D721Med (cell line): ENCODE measurements at places on chromosomes 7 and 10.
A peak's percentile ranks its signal among the peaks of the same experiment; 100 is the strongest.

DNA sequence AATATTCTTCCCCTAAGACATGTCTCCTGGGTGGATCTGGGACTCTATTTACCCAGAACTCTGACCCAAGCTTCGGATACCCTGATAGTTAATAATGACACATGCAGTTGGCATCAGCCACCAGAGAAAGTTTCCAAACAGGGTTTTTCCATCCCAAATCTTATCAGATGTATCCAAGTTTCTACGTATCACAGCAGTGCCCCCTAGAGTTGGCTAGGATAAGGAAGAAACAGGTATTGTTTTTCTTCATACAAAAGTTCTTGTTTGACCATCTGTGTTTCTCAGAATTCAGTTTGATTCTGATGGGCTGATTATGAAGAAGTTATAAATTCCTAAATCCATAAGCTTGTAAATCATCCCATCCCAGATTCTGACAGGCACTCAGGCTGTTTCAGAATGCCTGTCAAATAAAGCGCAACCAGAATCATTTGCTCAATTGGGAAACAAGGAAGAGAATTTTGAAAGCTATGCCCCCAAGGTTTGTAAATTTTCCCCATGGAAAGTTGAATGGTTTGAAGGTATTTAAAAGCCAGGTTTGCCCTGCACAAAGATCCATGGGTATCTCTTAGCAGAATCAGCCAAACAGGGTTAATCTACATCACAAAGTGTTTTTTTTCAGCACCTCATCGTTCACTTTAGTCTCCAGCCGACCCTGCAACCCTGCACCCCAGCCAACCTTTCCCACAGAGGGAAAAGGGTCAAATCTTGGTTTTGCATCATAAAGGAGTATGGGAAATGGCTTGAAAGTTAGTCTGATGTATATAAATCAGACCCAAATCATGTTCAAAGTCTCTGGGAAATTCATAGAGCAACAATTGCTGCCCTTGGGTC, 47.4 kb downstream of the NRAP start:
- DNase-seq, result no peak

DNA sequence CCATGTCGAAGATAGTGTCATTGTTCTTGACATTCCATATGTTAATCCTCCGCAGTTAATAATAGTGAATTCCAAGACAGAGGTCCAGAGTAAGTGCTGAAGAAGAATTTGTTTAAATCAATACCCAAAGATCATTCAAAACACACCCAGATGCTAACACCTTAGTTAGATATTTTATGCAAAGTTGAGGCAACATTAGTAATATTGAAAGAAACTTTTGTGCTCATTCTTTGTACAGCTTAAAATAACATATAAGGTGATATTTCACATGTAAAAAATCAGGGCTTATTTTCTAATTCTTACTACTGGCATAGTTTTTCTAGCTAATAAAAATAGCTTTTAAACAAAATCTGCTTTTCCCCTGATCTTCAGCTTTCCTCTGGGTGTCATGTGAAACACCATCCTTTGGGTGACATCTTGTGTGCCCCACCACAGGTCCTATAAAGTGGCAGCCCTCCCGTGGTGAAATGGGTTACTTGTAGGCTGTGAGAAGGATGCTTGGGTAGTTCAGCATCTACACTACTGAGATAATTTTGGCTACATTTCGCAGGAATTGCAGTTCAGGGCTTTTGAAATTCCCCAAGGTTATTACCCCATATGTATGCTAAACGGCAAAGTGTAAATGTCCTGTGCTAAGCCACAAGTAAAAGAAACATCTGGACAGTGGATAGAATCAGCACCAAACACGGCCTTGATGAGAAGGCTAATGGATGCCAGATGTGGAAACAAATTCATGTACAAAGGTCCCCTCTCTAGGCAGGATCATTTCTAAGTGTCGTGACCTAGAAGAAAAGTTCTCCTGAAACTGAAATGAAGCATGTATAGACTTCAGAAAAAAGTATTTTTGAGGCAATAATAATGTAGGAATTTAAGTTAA, 105.4 kb downstream of the GRM3 start:
- DNase-seq, result no peak

- no peak for DNase-seq
Observed at GRCh38 chr10:51602326-51602725, 97.1 kb downstream of the CSTF2T start.

DNA sequence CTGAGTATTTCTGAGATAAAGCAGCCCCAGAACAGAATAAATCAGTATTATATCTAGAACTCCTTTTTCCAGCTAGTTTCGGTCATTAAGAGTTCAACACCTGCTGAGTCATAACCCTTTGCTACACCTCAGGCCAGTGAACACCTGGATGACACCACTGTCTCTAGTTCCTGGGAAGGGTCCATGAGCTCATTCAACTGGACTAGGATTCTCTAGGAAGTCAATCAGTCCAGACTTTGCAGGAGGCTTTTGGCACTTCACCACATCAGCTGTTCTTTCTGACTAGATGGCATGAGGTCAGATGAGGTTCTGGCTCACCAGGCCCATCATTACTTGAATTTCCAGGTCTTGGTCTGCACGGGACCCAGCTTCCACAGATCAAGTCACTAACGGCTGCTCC, 11.7 kb downstream of the SLC39A12 start:
- no peak for DNase-seq

GRCh38 chr7:105521717-105522463, at the start of gene PUS7:
Gene PUS7 (minus strand): TSS chr7:105522271. CDS start chr7:105508512, 13,759 bp downstream.
- peak; percentile 83 for DNase-seq

GRCh38 chr7:155979566-155979965, 167.3 kb upstream of the SHH start:
- DNase-seq, result no peak

- DNase-seq, result no peak
Observed at GRCh38 chr7:30896783-30897637, 14.6 kb upstream of the AQP1 start.

DNA sequence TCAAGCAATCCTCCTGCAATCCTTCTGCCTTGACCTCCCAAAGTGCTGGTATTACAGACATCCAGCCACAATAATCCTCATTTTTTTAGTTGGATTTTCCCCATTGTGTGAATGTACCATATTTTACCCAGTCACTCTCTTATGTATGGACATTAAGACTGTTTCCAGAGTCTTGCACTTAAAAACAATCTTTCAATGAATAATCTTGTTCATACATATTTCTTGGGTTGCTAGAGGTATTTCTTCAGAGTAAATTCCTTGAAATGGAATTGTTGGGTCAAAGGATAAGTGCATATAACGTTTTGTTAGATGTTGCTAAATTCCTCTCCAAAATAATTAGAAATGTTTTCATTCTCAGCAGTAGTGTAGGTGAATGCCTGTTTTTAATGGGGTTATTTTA, 283.1 kb upstream of the KAT6B start:
- no peak for DNase-seq

DNA sequence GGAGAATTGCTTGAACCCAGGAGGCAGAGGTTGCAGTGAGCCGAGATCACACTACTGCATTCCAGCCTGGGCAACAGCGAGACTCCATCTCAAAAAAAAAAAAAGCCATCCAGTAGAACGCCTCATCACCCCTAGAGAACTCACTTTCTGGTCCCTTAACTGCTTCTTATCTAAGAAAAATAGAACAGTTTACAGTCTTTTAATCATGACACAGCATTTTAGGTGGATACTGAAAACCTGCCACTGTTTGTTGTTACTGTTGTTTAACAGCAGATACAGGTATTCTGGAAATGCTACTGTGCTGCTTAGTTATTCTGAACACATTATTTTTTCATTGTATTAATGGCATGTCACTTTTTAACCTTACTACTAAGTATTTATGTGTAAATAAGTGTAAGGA, 624.3 kb upstream of the GHITM start:
- DNase-seq, result no peak

DNA sequence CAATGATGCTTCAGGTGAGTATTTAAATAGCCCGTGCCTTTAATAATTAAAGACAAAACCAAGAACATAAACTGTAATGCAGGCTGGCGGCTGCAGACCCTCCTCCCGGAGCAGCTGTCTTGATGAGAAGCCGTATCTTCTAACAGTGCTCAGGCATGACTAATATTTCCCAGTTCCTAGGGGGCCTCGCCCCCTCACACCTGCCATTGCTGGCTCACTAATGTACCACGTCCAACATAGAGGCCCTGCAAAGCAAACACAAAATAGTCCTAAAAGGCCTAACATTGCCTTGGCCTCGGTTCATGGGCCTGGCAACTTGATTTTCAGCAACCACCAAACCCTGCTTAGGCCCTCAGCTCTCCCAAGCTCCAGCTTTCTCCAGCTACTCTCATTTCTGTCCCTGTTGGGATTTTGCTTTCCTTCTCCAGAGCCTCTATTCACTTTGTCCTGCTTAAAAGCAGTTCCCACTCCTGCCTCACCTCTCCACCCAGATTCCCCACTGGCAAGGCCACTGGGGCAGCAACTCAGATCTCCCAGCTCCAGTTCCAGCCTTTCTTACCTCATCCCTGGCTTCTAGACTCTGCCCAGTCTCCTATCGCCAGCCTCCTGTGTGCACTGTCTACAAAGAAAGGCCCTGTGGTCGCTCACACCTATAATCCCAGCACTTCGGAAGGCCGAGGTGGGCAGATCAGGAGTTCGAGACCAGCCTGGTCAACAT, 16.2 kb downstream of the SORBS1 start:
- no peak for DNase-seq

DNA sequence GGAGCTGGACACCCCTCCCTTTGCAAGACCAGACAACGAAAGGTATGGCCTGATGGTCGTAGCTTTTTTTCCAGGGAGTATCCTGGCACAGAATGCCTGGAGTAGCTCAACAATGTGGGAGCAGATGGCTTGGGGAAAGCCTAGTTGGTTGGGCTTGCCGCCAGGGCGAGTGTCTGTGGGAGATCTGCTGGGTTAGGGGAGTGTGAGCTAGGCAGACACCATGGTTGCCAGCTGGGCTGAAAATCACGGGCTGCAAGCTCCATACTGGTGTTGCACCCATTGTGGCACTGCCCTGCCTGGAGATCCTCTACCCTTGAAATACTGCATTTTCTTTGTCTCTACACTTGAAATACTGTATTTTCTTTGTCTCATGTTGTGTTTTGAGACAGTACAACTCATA, 538.3 kb downstream of the PCDH15 start:
- no peak for DNase-seq

GRCh38 chr10:3102720-3103427, 35.5 kb downstream of the PFKP start:
- DNase-seq, result no peak
